HS-27A (cell line): ENCODE measurements at places on chromosomes 7 and 10.

- no peak for DNase-seq
These were observed 82.3 kb downstream of the INPP5A start for GRCh38 chr10:132619927-132620326.

DNA sequence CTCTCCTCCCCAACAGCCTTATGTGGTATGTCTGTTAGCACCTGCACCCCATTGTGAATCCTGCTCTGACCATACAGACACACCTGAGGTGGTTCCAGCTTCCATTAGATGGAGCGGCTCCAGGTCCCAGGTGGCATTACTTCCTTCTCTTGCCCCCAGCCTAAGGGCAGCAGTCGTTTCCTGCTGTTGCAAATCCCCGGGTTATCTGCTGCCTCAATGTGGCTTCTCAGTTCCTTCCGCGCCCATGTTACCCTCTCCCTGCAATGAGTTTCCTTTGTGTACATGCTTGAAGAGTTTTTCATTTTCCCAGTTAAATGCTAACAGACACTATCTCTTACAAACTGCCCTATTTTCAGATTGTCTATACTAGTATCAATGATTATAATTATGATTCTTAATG is 62.8 kb upstream of the PRKCQ start:
- no peak for DNase-seq

- DNase-seq: no peak
These were observed 894 bp downstream of the ATXN7L1 start for GRCh38 chr7:105875505-105875904.

GRCh38 chr7:50631639-50632038 is 66.4 kb upstream of the DDC start:
- DNase-seq: no peak

GRCh38 chr7:3866277-3866676 is 565.2 kb downstream of the SDK1 start:
- no peak for DNase-seq

DNA sequence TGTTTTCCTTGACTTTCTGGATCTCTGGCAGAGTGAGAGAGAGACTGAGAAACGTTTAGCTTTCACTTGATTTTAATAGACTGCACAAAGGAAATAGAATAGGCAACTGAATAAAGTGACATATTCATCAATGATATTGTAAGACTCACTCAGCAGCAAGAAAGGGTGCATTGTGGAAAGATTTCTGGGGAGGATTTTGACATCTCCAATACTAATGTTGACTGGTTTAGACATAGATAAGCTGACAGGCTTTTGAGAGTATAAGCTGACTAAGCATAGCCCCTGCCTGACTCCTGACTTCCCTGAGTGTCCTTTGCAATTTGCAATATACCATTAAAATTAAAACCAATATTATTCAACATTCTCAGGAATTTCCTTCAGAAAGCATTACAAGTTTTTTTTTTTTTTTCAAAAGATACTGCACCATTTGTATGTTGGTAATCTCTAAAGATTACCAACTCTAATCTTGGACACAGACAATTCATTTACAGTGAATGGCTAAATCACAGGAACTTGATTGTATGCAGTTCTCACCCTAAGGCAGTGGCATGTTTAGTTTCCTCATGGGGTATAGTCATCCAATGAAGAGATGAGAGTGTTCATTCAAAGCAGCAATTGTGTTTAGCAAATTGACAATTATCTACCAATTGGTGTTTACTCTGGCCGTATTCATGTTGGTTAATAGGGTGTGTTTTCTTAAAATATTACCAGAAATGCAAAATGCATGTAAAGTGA is 325.6 kb downstream of the SORCS3 start:
- DNase-seq: no peak

- no peak for DNase-seq
These were observed 61.7 kb downstream of the AGK start for GRCh38 chr7:141612861-141613260.

GRCh38 chr7:133561396-133561795 is 308.5 kb downstream of the EXOC4 start:
- DNase-seq: no peak

- no peak for DNase-seq
These were observed 154.4 kb downstream of the VTI1A start for GRCh38 chr10:112601214-112602090.

- DNase-seq: no peak
These were observed 130.2 kb downstream of the GPR37 start for GRCh38 chr7:124635416-124635815.

- no peak for DNase-seq
These were observed 85.5 kb downstream of the WIPF3 start for GRCh38 chr7:29891766-29892165.

DNA sequence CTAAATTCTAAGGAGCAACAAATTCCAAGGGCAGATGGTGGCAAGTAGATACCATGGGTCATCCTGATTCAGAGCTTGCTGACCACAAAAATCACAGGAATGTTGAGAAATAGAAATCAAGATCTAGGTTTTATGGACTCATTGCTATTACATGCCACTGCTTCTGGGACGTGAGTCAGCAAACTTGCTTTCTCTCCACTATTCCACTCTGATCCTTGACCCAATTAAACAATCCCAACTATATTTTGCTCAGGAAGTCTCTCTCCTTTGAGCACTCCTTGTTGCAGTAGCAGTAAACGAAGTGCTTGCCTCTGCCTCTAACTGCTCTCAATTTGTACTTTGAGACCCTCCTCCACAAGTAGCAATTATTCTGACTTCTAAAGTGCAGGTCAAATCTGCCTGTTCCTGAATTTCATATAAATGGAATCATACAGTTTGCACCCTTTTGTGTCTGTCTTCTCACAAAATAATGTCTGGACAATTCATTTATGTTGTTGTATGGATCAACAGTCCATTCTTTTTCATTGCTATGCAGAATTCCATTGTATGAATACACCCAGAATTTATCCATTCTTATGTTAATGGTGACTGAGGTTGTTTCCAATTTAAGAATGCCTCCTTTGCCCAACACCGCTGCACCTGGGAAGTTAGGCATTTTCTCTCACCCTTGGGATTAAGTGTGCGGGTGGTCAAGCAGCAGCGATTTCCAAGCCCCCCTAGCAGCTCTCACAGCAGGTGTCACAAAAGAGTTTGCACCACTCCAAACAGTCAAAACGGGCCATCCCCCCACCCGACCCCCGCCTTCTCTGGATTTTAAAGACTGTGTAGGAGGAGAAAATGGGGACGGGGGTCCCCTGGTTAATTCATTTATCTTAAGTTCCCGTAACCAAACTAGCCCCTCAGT is 35.9 kb downstream of the ACSM6 start:
- DNase-seq: peak; percentile 83

GRCh38 chr10:117094856-117095255 is 43.2 kb downstream of the VAX1 start:
- no peak for DNase-seq

- no peak for DNase-seq
These were observed 180.5 kb upstream of the PDE1C start for GRCh38 chr7:32250471-32251260.

DNA sequence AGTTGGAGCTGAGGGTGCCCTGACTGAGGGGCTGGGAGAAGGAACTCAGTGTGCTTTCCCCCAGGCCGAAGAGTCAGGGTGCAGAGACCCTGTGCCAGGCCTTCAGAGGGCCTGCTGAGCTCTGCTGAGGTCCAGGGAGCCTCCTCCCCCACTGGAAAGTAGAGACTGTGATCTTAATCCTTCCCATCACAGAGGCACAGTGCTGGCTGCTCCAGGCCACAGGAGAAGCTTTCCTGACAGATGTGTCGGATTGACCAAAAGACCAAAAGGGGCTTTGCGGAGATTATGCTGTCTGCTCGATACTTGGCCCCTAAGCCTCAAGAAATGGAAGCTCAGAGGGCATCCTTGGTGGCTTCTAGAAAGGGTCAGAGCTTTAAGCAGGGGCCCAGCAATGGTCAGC is 32.9 kb upstream of the BTRC start:
- no peak for DNase-seq

DNA sequence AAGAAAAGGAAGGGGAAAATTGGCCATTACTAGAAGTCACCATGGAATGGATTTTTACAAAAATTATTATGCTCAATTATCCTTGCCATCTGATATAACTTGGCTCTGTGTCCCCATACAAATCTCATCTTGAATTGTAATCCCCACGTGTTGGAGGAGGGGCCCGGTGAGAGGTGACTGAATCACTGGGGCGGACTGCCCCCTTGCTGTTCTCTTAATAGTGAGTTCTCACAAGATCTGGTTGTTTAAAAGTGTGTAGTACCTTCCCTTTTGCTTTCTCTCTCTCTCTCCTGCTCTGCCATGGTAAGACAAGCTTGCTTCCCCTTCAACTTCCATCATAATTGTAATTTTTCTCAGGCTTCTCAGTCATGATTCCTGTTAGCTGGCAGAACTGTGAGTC is 1023.6 kb downstream of the XPNPEP1 start:
- DNase-seq: no peak

DNA sequence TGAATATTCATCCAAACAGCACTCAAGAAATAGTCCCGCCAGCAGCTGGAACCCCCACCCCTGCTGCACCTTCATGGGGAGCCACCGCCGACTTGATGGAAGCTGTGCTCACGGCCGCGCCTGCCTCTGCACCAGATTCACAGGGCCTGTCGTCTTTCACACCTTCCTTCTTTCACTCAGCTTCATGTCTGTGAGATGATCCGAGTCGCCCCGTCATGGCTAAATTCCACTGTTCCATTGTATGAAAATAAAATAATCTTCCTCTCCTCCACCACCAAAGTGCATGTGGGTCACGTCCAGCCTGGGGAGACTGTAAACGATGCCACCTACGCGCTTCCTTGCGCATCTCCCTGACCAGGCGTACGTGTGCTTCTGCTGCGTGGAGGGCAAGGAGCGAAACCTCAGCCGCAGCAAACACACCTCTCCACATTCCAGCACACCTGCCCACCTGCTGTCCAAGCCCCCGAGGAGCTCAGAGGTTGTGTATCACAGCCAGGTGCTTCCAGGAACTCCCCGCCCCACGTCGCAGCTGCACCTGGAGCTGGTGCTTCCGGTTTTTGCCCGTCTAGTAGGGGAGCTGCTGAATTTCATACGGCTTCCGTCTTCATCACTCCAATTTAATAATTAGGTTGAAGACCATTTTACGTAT is 137.0 kb downstream of the PTPRN2 start:
- no peak for DNase-seq

GRCh38 chr10:7811000-7811399 is 7.3 kb upstream of the TAF3 start:
- no peak for DNase-seq

- DNase-seq: no peak
These were observed 213.3 kb upstream of the PHYHIPL start for GRCh38 chr10:58963101-58963534.

- DNase-seq: no peak
These were observed 3.5 kb upstream of the AKR1D1 start for GRCh38 chr7:138072726-138073125.

DNA sequence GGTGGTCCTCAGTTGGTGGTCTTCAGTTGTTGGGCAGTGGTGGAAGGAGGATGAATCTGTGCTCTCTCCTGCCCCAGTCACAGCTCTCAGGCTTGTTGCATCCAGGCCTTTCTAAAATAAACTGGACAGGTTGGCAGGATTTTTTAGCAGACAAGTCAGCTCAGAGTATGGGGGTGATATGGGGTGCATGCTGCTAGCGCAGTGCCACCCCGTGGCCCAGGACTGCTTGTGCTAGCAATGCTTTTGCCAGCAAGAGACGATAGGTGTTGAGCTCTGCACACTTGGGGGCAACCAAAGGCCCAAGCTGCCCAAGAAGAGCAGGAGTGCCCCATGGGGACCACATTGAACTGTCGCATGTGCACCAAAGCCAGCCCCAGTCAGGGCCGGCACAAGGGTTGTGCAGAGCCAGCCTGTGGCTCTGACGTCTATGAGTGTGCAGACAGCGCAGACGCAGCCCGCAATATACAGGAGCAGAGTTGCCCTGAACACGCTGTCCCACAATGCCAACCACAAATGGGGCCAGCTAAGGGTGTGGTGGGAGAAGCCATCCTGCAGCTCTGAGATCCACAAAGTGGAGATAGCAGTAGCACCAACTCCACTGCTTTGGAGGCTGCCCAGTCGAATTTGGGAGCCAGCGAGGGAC is 49.8 kb upstream of the PDSS1 start:
- DNase-seq: no peak

GRCh38 chr7:51160990-51161615 is 155.5 kb downstream of the COBL start:
- DNase-seq: no peak

- peak; percentile 38 for DNase-seq
These were observed 141.7 kb downstream of the DLG5 start for GRCh38 chr10:77784856-77785255.

- no peak for DNase-seq
These were observed 29.6 kb upstream of the CTNNA3 start for GRCh38 chr10:67725567-67725966.

GRCh38 chr7:76193883-76194282 is 7.8 kb upstream of the SRRM3 start:
- DNase-seq: no peak

- no peak for DNase-seq
These were observed 285.8 kb downstream of the CAMK1D start for GRCh38 chr10:12635127-12635541.

DNA sequence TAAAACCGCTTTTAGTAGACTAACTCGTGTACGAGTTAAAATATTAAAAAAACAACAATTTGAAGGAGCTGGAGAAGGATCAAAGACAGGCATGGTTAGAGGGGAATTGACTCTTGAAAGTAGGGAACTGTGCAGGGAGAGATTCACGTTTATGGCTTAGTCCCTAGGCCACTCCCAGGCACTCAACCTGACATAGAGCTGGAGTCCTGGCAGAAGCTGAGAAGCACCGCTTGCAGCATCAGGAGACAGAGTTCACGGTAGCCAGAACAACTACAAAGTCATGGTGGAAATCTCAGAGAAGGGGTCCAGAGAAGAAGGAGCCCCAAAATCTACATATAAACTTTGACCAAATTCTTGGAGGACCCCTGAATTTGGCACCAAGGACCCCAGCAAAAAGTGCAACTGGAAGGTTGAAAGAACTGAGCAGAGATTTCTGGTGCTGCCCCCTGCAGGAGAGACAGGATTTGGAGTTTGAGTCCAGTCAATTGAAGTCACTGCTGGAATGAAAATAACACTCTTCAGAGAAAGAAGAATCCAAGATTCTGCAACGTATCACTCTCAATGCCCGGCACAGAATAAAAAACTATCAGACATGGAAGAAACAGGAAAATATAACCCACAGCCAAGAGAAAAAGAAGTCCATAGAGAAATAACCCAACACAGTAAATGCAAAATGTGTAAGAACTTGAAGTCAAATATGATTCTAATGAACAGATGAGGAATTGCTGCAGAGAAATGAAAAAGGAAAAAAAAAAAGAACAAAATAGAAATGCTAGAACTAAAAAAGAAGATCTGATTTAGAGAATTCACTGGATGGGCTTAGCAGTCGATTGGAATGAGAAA is 493.3 kb upstream of the PODXL start:
- DNase-seq: no peak

DNA sequence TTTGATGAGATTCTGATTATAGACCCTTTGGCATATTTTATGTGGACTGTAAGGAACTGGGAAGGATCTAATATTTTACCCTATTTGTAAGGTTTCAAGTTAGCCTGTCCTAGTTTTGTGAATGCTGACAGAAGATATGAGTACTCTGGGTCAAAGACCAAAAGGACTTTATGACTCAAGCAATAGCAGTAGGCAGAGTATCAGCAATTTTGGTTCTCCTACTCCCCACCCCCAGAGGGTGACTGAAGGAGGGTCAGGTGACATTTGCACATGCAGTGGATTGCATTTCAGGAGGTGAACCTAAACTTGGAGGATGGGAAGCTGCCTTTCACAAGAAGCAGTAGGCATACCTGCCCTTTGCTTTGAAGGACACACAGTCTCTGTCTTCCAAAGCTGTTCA is 84.0 kb upstream of the KLF6 start:
- DNase-seq: no peak
